ENCODE measurements at places on chromosomes 4 and X.

GRCh38 chr4:23382879-23383278 lies 507.0 kb downstream of the PPARGC1A start:
- DNase-seq = no peak

- DNase-seq = no peak
Measured at GRCh38 chr4:32824336-32824735, 2104.2 kb downstream of the PCDH7 start.

- no peak for DNase-seq
Measured at GRCh38 chr4:75030028-75030427, 97.1 kb downstream of the PARM1 start.

DNA sequence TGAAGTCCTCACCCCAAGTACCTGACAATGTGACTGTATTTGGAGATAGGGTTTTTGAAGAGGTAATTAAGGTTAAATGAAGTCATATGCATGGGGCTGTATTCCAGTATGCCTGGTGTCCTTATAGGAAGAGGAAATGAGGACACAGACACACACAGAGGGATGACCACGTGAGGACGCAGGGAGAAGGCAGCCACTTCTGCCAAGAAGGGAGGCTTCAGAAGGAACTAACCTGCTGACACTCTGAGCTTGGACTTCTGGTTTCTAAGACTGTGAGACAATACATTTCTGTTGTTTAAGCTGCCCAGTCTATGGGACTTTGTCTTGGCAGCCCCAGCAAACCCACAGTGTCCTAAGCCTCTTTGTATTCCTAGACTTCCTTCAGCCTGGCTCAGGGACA lies 3.0 kb upstream of the SLC2A9 start:
- no peak for DNase-seq

DNA sequence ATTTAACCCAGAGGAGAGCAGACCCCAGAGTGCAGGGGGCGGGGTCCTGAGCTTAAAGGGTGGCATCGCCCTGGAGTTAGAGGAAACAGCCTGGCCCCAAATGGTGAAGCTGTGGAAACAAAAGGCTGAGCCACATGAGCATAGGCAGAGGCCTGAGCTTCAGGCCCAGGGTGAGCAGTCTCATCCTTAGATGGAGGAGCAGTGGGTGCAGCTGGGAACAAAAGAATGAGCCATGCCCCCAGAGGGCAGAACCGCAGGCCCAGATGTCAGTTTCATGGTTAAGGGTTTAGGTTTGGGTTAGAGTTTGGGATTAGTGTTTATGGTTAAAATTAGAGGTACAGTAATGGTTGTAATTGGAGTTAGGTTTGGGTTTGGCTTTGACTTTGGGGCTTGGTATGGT lies 44.4 kb upstream of the IL9R start:
- no peak for DNase-seq

DNA sequence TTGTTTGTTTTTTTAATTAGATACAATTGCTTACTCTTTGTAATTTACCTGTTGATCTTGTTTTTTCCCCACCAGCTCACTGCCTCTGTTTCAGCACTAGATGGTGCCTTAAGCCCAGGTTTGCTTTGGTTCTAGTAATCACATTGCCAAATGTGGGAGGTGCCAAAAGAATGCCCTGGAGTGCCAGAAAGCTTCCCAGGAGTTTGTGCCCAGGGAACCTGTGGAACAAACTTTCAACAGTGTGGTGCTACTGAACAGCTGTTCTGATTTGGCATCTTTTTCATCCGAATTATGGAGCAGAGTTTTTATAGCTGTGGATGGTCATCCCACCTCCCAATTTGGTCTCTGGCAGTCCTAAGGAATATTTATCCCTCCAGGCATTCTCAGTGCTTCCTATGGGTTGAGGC lies 1000.7 kb downstream of the STIM2 start:
- DNase-seq = no peak

- no peak for DNase-seq
Measured at GRCh38 chr4:79472693-79473438, 64.8 kb upstream of the GK2 start.

DNA sequence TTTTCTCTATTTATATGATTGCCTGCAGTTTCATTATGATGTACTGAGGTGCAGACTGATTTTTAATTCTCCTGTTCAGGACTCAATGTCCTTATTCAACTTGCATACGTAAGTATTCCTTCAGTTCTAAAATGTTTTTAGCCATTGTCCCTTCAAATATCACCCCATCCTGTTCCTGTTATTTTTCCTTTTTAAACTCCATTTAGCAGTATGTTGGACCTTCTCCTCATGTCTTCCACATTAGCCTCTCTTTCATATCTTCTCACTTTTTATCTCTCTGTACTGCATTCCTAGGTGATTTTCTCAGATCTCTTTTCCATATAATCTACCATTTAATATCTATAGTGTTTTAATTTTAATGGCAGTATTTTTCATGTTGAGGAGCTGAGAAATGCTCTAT lies 317.7 kb downstream of the NR3C2 start:
- no peak for DNase-seq

DNA sequence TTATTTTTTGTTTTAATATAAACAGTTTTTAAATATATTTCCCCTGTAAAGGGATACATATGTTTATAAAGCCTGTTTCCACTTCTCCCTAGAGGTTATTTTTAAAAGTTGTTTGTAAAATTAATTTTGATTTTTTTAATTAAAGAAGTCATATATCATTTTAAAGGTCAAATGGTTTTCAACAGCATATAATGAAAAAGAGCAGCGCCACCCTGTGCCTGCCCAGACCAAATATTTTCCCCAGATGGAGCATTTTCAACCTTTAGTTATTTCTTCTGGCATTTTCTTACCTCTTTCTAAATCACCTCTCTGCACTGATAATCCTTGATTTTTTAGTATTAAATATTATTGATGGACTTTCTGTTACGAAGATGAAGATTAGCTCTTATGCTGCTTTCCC lies 21.0 kb downstream of the MSX1 start:
- DNase-seq = no peak

DNA sequence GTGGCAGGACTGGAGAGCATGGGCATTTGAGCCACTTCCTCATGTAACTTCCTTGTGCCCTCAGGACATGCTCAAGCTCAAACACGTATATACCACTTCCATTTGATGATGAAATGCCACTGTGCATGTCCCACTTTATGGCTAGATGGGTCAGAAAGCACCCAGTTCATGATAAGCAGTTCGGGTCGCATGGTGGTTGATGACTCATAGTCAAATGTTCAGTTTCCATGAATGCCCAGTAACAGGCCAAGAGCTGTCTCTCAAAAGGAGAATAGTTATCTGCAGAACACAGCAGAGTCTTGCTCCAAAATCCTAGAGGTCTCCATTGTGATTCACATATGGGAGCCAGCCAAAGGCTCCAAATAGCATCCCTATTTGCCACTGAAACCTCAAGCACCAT lies 48.9 kb upstream of the SPIN3 start:
- no peak for DNase-seq

- DNase-seq = no peak
Measured at GRCh38 chr4:98614094-98614493, 44.3 kb downstream of the TSPAN5 start.

DNA sequence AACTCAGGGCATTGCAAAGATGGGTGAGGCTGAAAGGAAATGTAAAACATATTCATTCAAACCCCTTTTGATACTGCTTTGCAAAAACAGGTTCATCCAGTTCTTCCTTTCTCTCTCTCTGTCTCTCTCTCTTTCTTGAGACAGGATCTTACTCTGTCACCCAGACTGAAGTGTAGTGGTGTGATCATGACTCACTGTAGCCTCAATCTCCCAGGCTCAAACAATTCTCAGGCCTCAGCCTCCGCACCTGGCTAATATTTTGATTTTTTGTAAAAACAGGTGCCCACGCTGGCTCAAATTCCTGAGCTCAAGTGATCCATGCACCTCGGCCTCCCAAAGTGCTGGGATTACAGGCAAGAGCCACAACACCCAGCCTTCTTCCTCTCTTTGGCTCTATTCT lies 15.6 kb upstream of the DCHS2 start:
- no peak for DNase-seq

DNA sequence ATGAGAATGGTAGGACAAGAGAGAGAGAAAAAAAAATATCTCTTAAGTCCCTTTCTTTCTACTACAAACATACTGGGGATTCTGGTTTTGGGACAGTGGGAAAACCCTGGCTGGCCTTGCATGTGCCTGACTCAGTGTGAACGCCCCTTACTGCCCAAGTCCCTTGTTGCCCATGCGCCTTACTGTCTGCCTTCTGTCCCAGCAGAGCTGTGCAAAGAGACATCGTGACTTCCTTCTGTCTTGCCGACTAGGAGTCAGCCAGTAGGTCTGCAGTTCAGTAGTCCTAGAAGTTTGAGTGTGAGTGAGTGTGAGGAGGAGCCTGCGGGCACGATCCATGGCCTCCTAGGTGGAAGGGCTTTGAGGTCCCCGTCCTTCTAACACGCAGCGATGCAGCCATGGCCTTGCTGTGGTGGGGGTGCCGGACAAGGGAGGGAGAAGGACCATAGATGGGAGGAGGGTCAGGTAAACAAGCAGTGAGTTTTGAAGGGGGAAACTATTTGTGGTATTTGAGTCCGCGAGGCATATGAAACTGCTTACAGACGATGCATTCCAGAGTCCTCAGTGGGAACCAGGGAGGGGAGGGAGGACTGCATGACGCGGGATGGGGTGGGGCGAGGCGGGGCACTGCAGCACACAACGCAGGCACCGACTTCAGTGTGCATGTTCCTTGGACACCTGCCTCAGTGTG lies at the start of gene XAGE2:
TSS of gene XAGE2 (plus strand) at position 654 of the 688 bp plus-strand sequence. CDS start 994 bp downstream, outside the sequence.
- DNase-seq = no peak

DNA sequence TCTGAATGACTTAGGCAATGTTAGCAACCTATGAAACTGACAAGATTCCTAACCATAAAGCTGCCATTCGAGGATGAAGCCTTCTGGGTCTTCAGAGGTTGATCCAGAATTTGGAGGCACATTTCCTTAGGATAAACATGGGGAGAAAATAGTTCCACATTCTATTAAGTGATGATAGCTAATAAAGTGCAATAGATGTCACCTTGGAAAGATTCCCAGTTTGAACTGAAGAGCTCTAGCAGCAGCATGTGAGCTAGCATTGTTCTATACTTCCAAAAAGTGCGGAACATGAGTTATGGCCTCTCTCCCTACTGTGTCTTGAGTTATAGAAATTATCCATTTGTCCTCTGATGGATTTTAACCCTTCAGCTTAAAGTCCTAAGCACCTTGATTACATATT lies 991.4 kb upstream of the SLIT2 start:
- DNase-seq = no peak

GRCh38 chrX:147962476-147962875 lies 18.7 kb upstream of the FMR1NB start:
- no peak for DNase-seq

GRCh38 chrX:113384628-113385027 lies 544.0 kb upstream of the AMOT start:
- no peak for DNase-seq

DNA sequence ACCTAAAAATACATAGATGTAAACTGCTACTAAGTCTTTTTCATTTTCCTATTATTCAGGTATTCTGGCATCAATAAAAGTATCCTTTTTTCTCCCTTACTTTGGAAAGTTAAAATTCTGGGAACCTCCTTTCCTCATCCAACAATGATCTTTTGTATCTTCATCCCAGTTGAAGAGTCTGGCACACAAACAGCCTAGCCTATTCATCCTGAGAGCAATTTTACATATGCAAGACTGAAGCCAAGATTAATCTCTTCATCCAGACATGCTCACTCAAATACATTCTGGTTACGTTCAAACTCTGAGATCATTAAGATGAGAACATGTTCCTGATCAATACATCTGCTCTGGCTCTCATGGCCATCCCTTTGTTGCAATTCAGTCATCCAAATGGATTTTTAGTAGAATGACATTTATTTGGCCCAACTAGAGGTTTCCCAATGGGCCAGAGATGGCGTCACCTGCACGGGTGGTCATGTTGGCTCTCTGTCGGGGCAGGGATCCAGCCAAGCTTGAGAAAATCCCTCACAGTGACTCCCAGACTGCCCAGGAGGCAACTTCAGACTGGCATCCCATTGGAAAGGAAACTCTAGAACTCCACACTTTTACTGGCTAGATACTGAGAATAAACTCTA lies 135.3 kb upstream of the VCX2 start:
- no peak for DNase-seq

GRCh38 chr4:138789796-138790195 lies 225.8 kb upstream of the NOCT start:
- DNase-seq = no peak

DNA sequence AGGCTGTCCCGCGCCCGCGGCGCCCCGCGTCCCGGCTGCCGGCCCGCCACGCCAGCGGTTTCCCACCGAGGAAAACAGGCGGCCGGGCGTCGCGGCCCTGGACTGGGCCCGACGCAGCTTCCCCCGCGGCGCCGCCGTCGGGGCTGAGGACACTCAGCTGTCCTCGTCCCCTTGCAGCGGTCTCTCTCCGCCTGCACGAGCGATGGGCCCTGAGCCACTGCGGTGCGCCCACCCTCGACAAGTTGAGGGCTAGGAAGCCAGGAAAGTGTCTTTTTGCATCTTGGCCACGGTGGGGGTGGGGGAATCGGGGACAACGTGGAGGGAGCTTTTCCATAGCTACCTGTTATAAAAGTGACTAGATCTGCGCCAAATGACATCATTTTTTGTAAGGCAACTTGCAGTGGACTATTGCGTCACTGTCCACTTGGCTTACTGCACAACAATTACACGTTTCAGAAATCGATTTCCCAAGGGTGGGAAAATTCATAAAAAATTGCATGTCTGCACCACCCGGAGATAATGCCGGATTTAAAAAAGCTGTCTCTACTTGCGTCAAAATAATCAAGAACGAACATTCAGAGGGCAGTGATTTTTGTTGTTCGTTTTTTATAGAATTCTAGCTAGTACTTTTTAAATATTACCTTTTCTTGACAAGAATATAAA lies 1.1 kb downstream of the KLHL15 start:
- DNase-seq = no peak

DNA sequence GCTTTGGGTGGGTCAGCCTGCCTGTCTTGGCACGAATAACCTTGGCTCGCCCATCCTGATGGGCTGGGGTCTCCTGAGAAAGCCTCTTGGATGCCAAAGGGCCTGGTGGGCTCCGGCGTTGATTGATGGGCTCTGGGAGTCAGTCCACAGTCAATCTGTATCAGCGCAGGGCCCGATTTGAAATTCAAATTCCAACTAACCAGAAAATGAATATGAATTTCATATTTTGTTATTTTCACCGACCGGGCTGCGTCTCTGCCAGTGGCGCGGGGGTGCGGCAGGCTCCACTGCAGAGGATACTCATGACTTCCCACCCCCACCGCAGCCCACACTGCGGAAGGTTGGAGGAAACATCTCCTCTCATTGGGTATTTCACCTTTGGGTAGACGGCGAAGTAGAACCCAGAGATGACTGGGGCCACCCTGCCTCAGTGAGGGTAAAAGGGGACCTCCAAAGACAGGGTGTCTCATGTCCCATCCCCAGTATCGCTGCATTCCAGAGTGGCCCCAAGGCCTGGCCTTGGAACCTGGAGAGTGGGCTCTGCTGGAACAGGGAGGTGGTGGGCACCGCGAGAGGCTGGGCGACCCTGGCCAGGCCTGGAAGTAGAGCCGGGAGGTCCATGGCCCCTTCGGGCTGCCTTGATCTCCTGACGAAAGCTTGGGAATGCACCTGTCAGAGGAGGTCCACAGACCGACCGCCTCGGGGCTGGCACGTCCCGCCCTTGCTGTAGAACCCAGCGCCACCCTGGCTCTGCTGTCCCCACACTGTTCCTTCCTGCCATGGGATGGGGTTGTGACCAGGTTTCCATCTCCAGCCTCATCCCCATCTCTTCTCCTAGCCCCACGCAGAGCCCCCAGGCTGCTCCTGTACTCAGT lies 54.8 kb upstream of the SORCS2 start:
- no peak for DNase-seq

GRCh38 chrX:155900765-155901164 lies 19.6 kb downstream of the VAMP7 start:
- no peak for DNase-seq

- DNase-seq = no peak
Measured at GRCh38 chr4:55965585-55965984, 16.8 kb downstream of the CEP135 start.

- no peak for DNase-seq
Measured at GRCh38 chr4:155060419-155060818, 148.0 kb upstream of the NPY2R start.

Data from activated naive CD8-positive, alpha-beta T cell treated with anti-CD3 and anti-CD28 coated beads, Interleukin-2, amount 50 U/mL, for 16 hours (primary cell).